ENCODE measurements at places on chromosomes 12 and 14.

GRCh38 chr12:88258396-88258795, 116.3 kb downstream of the TMTC3 start:
- DNase-seq = no peak

DNA sequence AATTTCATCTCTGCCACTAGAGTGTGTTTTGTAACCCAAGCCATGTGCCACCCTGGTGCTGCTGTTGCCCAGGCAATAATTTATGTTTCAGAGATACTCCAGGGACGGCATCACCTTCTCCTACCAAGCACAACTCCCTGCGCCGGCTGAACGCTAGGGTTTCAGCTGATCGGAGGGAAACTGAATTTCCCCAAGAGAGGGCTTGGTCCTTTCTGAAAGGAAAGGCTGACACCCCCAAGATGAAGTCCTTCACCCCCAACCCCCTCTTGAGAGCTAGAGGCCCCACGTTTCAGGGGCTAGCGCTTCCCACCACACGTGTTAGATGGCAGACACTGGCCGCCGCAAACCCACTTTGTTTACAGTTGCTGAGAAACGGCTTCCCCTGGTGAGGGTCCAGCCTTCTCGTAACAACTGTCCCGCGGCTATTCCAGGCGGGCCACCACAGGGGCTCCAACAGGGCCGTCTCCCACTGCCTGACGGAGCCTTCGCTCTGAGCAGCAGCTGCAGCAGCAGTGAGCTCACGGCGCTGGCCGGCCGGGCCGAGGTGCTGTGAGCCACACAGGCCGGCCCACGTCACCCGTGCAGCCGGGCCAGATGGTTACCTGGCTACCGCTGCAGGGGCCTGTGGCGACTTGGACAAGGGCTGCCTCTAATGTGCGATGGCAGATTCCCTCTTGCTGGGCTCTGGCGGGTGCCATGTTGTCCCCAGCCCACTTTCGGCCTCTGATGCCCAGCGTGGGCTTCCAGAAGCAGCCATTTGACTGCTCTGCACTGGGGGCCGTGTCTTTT, 66.4 kb downstream of the TESC start:
- no peak for DNase-seq

GRCh38 chr14:42750771-42751170, 1144.1 kb downstream of the LRFN5 start:
- DNase-seq = no peak

- no peak for DNase-seq
These were observed 52.9 kb upstream of the DIO3 start for GRCh38 chr14:101508196-101508947.

DNA sequence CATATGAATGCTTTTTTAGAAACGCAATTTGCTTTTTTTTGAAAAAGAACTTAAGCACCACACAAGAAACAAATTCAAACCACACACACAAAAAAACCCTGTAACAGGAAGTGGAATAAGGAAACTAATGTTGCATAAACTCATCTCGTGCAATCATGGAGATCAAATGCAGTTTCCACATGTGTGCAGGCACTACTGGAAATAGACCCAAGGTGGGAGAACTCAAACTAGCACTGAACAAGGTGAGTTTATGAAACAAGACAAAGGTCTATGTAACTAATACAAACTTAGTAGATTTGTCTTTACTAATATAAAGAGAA, 17.5 kb downstream of the NIN start:
- no peak for DNase-seq

DNA sequence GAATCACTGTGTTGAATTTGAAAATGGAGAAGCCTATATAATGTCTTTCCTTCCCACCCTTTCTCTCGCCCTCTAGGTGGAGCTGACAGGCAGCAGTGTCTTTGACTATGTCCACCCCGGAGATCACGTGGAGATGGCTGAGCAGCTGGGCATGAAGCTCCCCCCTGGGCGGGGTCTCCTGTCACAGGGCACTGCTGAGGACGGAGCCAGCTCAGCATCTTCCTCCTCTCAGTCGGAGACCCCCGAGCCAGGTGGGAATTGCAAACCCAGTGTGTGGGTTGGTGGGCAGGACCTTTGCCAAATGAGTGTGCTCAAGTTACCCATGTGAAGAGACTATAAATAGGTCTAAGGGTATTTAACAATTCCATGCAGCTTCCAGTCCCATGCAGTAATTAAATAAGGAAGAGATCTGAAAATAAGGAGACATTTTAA, 274.7 kb downstream of the EGLN3 start:
- no peak for DNase-seq

GRCh38 chr14:64708148-64709004, 4.2 kb downstream of the PLEKHG3 start:
- no peak for DNase-seq

GRCh38 chr12:107736914-107737313, 24.0 kb downstream of the PRDM4 start:
- no peak for DNase-seq

DNA sequence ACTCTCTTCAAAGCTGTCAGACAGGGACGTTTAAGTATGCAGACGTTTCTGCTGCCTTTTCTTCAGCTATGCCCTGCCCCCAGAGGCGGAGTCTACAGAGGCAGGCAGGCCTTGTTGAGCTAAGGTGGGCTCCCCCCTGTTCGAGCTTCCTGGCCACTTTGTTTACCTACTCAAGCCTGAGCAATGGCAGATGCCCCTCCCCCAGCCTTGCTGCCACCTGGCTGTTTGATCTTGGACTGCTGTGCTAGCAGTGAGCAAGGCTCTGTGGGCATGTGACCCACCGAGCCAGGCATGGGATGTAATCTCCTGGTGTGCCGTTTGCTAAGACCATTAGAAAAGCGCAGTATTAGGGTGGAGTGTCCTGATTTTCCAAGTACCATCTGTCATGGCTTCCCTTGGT, 900.4 kb upstream of the MDGA2 start:
- DNase-seq = no peak

- no peak for DNase-seq
These were observed 195.8 kb downstream of the SLC25A21 start for GRCh38 chr14:36976571-36977023.

DNA sequence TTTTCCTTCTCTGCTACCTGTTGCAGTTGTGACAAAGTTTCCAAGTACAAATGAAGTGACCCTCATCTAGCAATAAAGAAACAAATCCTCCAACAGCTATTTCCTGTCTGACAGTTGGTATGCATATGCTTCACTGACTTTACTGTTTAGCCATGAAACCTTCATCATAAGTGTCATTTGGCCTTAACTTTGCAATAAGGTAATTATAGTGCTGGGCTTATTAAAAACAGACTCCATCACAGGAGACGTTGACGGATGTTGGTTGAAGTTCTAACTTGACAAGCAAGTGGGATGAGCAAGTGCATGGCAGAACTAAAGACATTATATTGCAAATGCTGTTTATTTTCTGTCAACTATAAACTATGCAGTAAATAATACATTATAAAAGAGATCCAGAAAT, 425.2 kb downstream of the RPS29 start:
- DNase-seq = no peak

DNA sequence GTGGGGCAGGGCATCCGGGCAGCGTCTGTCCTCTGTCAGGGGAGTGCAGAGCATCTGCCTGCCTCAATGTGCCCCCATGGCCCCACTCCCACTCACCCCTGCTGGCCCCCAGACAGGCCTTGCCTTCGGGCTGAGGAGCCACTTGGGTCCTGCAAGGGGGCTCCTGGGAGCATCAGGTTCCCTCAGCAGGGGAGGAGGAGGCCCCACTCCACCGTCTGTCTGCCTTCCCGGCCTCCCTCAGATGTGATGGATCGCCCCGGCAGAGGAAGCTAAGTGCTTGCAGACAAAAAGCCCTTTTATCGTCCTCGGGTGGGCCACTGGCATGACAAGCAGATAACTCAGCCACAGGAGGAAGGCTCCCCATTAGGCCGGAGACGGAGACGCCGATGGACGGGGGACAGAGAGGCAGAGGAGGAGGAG, 35.1 kb downstream of the NCOR2 start:
- no peak for DNase-seq

DNA sequence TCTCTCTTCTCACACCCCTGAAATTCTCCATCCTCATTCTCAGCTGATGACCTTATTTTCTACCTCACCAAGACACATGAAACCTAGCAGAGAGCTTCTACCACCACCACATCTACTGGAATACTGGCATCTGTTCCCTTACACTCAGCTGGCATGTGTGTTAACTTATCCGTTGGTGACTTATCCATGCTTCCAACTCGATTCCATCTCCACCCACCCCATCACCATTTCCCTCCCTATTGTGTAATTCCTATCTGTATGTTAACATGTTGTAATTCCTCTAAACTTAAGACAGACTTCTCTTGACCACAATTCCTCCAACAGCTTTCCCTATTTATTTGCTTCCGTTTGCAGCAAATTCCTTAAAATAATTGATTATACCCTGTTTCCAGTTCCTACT, 15.4 kb downstream of the C1S start:
- DNase-seq = no peak

DNA sequence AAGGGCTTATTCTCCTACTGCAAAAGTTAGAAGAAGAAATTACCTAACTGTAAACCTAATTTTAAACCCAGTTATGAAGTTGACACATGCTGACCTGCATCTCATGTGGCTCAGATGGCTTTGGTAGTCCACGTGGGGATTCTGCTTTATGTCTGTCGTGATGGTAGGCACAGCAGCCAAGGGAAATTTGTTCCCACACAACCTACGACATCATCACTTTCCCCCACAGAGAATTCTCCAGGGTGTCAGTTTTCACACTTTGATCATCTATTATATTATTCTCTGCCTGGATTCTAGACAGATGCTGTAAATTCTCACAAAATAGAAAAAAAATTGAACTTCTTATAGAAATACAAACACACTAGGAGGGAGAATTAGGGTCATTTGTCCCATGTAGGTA, 70.6 kb downstream of the PTHLH start:
- no peak for DNase-seq

DNA sequence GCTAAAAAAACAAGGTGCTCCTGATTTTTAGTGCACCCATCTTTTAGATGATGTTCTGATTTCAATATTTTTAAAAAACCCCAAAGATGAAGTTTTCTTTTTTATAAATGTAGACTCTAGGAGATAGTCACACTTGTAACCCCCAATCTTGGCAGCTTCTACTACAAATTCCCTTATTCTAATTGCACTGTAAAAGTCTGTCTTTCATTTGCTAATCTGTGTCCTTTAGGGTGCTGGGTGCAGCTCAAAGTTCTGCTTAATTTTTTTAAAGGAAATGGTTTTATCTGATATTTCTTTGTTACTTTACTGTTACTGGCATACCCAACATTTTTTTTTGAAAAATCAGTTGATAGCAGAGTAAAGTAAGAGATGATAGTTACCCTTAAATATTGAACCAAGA, 172.0 kb downstream of the TRHDE start:
- no peak for DNase-seq

GRCh38 chr14:37035401-37035800, 137.0 kb downstream of the SLC25A21 start:
- DNase-seq = no peak

- DNase-seq = no peak
These were observed 91.9 kb downstream of the CRACR2A start for GRCh38 chr12:3661028-3661427.

GRCh38 chr14:58027904-58028303, 124.1 kb downstream of the ARMH4 start:
- no peak for DNase-seq

- no peak for DNase-seq
These were observed 102.2 kb downstream of the DIO2 start for GRCh38 chr14:80109055-80109454.

DNA sequence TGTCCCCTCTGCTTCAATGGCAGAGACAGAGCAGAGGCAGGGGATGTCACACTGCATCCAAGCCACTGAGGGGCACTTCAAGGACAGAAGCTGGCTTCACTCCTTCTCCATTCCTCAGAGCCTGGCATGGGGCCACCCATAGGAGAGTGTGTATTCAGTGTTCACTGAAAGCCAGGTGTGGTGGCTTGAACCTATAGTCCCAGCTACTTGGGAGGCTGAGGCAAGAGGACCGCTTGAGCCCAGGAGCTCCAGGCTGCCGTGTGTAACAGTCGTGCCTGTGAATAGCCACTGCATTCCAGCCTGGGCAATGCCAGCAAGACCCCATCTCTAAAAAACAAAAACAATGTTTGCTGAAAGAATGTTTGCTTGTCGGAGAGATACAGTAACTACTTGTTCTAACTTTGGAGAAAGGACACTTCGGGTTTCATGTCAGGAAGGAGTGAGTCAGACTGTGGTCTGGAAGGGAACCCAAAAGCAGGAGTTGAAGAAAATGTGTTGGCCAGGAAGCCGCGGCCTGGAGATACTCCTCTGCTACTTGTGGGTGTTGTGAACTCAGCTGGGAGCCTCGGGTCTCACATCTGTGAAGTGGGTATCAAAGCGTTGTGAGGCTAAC, 43.4 kb downstream of the ELK3 start:
- no peak for DNase-seq

DNA sequence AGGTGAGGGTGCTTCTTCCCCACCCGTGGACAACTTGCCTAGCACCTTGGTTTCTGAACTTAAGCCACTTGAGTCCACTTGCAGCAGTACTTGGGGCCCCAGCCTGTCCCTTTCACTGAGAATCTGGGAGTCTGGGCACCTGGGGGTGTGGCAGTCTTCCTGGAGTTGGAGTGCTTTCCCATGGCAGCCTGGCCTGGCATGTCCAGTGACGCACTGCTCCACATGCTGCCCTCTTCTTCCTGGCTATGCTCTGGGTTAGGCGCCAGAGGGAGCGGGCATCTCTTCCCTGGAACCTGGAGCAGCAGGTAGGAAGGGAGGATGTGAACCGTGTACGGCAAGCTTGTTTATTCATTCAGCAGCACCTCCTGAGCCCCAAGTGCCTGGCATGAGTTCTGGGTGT, 76.4 kb downstream of the PAPOLA start:
- no peak for DNase-seq

- DNase-seq = no peak
These were observed 57.6 kb downstream of the MDM2 start for GRCh38 chr12:68865399-68866164.

DNA sequence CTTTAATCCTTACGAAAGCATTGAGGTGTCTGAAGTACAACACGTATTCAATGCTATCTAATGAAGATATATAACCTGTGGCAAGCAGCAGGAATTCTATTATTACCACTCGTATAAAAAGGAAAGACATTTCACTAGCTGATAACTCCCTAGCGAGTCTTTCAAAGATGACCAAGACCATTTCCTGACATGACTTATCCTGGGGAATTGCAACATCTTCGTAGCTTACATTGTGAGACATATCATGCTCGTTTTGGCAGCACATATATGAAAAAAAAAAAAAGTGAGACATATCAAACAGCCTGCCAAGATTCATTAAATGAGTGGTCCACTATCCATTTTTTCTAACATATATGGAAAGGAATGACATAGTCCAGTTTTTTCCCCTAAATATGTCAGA, 337.0 kb downstream of the FSCB start:
- no peak for DNase-seq

DNA sequence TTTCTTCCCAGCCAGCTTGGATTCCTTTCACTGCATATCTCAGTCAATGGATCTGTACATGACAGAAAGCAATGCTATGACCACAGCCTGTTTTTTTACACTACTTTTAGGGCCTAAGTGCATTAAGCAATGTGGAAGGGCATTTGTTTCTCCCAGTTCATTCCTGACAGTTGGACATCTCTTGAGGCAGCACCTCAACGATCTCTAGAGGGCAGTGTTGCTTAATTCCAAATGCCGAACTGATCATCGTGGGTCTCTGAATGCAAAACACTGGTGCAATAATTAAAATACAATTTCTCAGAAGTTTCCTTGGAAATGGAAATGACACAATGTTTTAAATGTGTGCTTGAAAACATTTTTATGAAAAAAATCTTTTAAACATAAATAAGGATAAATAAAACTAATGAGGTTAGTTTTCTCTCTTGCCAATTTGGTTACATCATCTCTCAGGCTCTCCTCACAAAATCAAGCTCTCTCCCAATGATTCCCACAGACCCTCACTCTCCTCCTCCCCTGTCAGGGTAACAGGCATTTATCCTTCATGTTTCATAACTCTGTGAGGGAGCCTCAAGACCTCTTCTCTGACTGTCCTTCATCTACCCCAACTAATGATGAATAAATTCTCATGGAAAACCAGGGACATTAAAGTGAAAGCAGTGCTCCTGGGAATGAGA, 192.4 kb upstream of the SLC16A7 start:
- no peak for DNase-seq

Data from activated gamma-delta T cell (primary cell).